ENCODE measurements at places on chromosomes 12 and 14. TPM values are rescaled to one million over a fixed set of nuclear protein-coding genes. Genes with fewer than 3 reads are reported as not detected.

DNA sequence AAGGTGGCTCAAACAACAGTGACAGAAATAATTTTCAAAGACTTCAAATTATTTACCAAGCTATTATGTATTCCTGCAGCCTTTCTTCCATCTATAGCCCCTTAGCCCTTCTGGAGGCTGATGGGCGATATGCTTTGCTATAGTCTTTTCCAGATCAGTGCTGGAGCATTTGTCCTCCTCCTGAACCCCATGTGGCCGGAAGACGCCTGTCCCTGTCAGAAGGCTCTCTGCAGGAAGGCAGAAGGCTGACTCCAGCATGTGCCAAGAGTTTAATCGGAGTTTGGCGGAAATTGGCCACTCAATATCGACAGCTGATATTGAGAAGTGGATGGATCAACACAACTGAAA lies 49.3 kb upstream of the MAX start:
- no peak for DNase-seq

GRCh38 chr12:125674554-125675338 lies 609.5 kb downstream of the AACS start:
- no peak for DNase-seq

DNA sequence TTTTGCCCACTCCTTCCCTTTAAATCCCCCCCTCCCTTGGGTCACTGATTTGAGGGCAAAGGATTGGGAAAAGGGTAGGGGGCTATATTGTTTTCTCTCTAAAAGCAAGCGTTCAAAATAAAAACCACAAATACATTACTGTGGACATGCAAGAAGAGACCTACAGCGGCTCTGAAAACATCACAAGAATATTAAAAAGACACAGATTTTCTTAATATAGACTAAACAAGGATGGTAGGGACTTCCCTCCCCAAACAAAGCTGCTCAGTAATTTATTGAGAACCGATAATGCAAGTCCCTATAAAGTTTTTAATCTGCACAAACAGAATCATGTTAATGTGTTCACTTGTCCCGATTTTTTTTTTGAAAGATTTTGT lies 12.9 kb downstream of the TBX3 start:
- DNase-seq: no peak

DNA sequence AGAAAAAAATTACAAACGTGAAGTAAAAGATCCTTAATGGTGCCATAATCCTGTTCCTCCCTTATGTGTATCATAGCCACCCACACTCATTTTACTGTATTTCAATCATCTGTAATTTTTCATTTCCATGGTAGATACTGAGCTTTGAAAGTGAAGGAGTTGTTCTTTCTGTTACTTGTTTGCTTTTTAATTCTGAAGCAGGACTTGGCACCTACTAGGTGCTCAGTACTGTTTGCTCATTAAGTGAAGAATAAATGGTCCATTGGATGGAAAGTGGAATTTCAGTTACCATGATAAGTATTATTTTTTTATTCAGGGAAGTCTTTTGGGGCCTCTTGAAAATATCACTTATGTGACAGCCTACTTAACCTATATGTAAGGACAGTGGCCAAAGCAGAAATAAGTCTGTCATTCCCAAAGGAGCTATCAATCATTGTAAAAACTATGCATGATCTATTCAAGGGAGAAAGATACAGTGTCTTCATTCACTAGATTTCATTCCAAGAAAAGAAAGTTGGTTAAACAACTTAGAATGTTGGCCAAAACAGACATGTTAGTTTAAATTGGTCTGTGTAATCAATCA lies 1244.4 kb upstream of the SEL1L start:
- no peak for DNase-seq

GRCh38 chr12:98745578-98746391 lies 100.7 kb downstream of the APAF1 start:
- DNase-seq: no peak

DNA sequence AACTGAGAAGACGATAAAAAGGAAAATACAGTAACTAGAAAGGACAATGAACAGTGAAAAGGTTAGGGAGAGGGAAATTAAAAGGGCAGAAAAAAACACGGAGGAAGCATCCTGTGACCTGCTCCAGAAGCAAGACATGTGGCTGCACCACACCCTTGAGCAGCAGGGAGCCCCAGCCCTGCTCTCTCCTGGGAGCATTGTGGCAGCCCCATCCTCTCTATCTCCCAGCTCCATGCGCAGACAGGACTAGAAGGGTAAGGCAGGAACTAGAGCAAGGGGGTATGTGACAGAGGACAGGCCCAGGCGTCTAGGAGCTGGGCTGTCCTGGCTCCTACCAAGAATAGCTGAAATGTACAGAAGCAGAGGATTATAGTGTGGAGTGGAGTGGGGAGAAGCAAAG lies 38.6 kb upstream of the SMUG1 start:
- no peak for DNase-seq

DNA sequence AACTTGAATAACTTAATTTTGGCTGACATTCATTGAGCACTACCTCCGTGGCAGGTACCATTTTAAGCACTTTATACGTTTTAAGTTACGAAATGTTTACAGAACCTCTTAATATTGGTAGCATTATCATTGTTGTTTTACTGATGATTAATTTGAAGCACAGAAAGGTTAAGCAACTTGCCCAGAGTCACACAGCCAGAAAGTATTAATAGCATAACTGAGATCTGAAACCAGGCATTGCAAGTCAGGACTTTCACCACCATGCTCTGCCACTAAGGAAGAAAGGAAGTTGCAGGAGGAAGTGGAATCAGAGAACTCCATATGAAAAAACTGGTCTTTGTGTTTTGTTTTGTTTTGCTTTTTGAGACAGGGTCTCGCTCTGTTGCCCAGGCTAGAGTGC lies 28.2 kb upstream of the BCAT1 start:
- DNase-seq: no peak

DNA sequence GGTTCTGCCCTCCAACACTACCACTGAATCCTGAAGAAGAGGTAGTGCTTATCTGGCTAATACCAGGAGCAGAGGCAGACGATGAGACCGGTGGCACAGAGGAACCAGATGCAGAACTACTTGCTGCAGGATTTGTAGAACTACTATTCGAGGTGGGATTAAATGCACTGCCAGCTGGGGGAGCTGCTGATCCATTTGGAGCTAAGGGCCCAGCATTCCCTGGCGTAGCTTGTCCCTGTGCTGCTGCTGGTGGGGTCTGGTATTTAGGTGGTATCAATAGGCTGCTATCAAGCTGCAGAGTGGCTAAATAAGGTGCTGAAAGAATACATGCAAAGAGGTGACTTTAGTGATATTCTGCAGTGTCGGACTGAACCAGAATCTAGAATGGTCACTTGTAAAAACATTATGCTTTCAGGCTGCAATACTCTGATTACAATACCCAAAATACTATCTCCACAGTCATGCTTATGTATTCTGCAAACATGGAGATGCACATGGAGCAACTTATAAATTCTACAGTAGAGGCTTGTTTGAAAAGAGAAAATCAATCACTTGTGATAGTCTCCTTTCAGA lies 294.2 kb downstream of the MED13L start:
- DNase-seq: no peak

DNA sequence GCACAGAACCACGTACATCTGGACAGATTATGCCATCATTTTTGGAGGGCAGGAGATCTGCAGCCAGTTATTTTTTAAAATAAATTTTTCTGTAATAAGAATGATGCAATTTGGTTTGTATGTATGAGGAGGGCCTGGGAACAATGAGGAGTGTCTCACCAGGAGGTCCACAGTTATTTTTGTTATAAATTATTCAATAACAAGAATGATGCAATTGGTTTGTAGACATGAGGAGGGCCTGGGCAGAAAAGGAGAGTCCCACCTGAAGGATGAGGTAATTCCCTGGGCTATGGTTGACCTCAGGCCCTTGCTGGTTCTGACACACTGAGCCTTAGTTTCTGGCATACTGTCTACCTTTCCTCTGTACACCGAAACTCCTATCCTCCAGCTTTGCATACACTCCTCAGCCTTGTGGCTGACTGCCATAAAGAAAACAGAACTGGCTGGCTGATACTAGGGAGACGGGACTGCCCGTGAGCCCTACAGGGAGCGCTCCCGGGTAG lies 9.0 kb upstream of the DCD start:
- no peak for DNase-seq

The C12orf50 gene
- not detected for total RNA-seq

The ALKBH2 gene
- total RNA-seq: 41.6 TPM

- DNase-seq: no peak
Observed at GRCh38 chr12:76024942-76025600, 6.5 kb downstream of the PHLDA1 start.

DNA sequence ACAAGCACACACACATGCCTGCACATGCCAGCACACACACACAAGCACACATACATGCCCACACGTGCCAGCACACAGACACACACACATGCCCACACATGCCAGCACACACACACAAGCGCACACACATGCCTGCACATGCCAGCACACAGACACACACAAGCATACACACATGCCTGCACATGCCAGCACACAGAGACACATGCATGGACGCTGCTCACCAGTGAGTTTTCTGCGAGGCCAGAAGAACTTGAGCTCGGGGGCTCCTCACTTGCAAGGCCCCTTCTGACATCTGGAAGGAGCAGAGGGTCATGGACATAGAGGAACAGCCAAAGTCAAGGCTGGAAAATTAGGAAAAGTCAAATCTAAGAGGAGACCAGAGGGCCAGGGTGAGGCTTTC lies 61.2 kb upstream of the BCL11B start:
- DNase-seq: no peak

GRCh38 chr12:122187466-122187865 lies 4.5 kb downstream of the LRRC43 start:
- DNase-seq: no peak

The ADAM21 gene
- total RNA-seq: 0.08 TPM

The PIP4P1 gene
- total RNA-seq: 34.8 TPM

The NANOG gene
- 0.62 TPM for total RNA-seq

DNA sequence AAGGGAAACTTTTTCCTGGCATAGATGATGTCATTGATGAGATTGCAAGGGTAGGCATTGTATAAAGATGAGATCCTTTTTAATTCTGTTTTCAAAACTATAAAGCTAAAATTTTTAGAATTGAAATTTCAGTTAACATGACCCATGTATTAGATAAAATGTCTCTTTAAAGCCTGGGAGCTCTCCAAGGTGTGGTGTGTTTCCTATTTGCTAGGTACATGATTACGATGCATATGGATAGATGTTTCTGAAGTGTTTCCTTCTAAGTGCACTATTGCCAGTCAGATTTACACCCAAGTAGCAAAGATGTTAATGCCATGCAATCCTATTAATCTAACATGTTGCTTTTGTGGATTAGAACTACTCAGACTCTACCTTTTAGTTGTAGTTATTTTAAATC lies 834.7 kb downstream of the DIO2 start:
- no peak for DNase-seq

The OAS1 gene
- total RNA-seq: 4.5 TPM

DNA sequence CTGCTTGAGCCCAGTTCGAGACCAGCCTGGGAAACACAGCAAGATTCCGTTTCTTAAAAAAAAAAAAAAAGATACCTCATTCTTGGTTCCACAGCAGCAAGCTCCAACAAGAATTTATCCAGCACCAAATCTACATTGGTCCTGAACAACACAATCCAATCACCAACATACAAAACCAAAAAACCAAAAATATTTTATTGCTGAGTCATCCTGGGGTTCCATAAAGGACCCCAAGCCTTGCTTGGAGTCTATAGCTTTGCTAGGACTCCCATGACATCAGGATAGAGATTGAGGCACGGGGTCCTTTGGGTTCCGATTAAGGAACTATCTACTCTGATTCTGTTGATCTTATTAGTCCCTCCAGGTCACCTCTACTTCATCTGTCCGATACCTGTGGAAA lies 7.7 kb downstream of the OSGEP start:
- no peak for DNase-seq

- no peak for DNase-seq
Observed at GRCh38 chr12:41287500-41288141, 99.5 kb downstream of the PDZRN4 start.

The USP15 gene
- total RNA-seq: 35.4 TPM

The LRRC23 gene
- 6.5 TPM for total RNA-seq

DNA sequence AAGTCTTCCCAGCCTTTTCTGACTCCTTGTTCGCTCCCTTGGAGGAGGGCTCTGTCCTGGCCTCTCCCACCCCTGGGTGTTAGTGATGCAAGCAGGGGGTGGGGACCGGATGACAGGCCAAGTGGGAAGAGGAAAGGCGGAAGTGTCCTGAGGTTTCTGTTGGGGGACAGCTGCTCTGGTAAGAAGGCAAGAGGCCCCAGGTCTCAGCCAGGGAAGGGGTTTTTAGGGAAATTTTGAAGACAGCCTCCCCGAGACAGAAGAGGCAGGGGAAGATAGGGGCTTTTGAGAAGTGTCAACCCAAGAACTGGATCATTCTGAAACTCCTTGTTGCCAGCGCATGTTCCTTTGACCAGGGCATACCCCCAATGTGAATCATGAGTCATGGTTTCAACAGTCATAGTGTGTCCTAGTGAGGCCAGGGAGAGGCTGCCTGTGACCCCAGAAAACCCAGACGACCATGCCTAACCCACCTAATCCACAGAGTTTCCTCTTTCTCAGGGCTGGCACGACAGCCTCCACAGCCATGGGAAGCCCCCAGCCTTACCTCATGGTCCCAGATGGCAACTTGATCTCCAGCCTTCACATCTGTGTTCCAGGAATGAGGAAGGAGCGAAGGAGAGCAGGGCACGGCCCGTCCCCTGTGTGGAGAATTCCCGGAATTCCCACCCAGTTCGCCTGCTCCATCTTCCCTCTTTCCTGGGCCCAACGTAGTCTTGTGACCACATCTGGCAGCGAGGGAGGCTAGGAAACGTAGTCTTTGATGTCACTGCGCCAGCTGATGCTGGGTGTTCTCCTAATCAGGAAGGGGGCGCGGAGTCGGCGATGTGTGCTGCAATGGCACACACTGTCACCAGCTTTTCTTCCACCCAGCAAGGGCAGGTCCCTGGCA lies 4.9 kb upstream of the GPR132 start:
- DNase-seq: no peak

DNA sequence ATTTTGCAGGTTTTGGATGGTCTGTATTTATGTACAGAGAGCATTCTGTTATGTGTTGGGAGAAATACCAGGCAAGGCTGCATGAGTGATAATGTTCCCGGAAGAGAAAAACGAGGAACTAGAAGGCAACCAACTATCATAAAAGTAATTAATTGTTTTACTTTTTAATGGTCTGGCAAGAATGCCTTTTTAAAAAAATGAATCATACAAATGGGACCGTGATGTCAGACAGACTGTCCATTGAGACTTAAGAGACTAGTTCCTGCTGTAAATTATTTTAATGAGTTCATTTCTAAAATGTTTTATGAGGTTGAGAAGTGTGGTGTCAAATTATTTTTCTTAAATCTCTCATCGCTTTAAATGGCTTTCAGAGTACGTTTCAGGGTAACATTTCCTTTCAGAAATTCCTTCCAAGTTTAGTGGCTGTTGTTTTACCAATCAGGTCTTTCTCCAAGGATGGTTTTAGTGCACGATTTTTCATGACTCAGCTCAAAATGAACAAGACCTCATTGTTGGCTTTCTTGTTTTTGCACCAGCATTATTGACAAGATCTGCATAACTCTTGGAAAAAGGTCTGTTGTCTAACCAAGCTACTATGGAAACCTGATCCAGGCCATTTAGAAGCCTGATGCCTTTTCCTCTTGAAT lies 86.1 kb upstream of the ARHGAP5 start:
- no peak for DNase-seq

- DNase-seq: no peak
Observed at GRCh38 chr12:94263905-94264561, 115.7 kb downstream of the PLXNC1 start.

Data from Panc1 (cell line).